ENCODE measurements at places on chromosomes 3 and 15.

GRCh38 chr3:45252826-45253225 is 26.7 kb upstream of the TMEM158 start:
- DNase-seq: no peak

DNA sequence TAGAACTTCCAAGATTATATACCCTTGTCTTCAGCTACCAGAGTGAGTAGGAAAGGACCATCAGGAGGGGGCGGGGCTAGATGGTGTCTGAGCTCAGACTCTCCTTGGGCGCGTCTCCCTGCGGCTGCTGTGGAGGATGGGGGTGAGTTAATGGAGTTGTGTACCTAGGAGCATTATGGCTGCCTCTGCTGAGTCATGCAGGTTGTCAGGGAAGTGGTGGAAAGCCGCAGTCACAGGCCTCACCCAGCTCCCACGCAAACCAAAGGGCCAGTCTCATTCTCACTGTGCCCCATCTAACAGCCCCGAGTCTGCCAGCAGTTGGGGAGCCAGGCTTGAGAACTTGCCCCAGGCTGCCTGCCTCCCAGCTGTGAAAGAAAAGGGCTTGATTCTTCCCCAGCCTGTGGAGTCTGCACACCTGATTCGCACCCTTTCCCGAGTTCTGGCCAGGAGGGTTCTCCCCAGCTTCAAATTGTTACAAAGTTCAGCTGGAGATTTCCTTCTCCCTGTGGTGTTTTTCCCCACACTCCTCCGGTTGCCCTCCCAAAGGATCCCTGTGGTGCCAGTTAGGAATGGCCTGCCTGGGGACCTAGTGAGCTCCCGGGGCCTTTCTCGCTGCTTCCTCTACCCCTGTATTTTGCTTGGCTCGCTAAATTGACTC is 143.3 kb downstream of the HCN4 start:
- peak; percentile 60 for DNase-seq

DNA sequence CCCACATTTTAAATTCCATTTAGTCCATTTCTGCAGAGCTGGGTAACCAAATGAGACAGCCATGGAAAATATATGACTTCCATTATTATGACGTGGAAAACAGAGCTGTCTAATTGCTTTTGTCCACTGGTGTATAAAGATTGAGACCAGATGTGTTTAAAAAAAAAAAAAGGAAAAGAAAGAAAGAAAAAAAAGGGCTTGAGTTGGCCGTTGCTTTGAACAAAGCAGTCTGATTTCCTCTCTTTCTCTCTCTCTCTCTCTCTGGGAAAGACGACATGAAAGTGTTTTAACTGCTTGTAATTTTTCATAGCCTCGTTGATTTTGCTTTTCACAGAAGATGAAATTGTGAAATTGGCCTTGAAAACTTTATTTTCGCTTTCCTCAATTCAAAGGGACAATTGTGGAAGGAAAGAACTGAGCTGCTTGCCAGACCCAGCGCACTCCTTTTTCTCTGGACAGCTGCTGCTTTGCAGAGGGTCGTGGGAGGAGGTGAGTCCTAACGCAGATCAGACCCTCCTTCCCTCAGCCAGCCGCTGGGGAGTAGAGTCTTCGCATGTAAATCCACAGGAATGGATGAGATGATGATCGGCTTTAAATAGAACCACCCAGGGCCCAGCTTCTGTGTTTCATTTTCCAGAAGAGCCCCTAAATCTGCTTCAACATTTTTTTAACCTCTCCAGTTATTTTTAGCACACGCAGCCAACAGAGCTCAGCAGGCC is 42.8 kb upstream of the UBE2E1 start:
- DNase-seq: no peak

DNA sequence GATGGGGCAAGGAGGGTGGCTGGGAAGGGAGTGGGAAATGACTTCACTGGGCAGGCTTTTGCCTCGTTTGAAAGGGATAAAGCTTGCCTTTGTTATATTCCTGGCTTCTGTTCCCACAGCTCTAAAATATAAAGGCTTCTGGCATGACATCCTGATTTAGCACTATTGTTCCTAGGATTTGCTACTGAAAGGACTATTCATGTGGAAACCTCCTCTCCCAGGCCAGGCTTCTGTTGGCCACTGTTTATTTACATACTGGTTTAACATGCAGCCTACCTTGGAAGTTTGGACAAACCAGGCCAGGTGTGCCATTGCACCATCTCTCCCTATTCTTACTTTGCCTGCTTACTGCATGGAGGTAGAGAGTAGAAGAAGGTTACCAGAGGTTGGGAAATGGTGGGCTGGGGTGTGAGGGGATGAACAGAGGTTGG is 2.4 kb upstream of the LMCD1 start:
- DNase-seq: no peak

DNA sequence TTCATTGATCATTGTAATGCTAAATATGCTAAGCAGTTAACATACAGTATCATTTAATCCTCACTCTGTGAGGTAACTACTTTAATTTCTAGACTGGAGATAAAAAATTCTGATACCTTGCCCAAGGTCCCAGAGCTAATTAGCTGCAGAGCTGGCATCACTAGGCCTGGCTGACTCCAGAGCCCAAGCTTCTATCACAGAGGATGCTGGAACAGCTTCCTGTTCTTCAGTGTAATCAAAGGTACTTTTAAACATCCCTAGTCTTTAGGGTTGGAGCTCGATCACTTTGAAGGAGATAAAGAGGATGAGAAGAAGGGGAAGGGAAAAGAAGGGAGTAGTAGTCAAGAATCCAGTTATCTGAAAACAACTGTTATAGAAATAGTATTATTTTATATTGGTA is 37.1 kb upstream of the BOC start:
- no peak for DNase-seq

GRCh38 chr3:56980798-56981390 is 79.6 kb upstream of the SPATA12 start:
- no peak for DNase-seq

DNA sequence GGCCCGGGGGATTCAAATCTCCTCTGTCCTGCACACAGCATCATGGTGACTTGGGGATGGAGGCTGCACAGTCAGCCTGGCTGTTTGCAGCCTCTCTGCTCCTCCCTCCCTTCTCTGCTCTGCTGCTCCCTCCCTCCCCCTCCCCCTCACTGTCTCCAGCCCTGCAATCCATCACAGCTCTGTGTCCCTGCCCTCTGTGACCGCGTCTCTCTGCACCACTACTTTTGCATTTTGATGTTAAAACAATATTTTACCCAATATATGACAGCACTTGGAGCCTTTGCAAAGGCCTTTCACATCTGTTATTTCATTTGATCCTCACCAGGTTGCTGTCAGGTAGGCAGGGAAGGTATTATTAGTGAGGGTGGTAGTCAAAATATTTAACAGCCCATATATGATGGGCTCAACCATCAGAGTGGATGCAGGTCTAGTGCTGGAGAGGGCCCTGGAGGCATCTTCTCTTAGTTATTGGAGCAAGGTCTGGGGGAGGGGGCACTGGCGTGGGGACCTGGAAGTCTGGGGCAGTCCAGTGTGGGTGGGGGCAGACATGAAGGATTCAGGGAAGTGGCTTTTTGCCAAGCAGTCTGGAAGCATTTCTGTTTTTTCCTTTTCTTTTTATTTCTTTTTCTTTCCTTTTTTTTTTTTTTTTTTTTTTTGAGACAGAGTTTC is 16.3 kb upstream of the VPS8 start:
- no peak for DNase-seq

- no peak for DNase-seq
Measured at GRCh38 chr15:69535998-69536397, 83.4 kb downstream of the RPLP1 start.

DNA sequence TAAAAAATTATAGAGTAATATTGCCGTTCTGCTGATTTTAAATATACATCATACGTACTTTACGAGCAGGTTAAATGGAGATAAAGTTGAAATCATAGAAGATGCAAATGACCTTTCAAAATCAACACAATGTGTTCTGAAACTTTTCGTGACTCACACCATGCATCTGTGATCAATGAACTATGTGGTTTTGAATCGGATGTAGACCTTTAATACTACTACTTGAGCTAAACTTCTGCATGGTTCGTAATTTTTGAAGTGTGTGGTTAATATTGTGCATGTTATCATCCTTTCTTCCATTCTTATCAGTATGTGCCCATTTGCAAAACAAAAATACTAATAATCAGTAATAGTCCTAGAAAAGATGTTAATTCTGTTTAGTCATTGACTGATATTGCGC is 58.9 kb downstream of the GASK1A start:
- DNase-seq: no peak

DNA sequence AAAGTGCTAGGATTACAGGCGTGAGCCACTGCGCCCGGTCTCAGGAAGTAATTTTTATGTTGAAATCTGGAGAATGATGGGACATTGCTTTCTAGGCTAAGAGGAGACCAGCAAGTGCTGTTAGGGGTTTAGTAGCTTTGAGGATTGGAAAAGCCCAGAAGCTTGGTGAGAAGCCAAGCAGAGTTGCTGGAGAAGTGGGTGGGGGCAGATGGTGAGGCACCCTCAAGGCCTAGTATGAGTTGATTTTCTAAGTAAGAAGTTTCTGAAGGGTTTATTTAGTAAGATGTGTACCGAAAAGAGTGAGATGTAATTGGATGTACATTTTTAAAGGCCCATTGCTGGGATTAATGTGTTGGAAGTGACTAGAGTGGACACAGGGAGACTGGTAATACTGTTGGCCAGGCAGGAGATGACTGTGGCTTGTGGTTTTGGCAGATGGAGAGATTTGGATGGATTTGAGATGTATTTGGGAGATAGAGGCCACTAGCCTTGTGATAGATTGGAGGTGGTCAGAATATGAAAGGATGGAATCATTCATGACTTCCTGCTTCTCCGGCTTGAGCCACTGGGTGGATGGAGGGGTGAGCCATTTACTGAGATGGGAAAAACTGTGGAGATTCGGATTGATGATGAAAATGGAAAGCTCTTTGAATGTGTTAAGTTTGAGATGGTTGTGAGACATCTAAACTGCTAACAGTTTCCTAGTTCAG is 2.3 kb downstream of the LRRC28 start:
- DNase-seq: no peak

DNA sequence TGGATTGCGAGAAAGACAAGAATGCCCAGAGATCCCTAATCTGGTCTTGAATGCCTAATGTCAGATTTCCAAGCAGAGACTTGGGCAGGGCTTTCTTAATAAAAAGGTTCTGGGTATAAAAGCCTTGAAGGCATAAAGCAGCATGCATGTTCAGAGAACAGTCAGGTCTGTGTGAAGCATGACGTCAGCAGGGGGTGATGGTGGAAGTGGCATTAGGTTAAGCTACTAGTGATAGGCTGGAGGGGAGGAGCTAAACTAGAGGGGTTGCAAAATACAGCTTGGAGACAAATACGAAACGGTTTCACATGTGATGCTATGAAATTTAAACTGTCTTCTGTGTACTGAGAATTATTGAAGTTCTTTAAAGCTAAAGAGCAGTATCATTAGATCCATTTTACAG is 125.6 kb downstream of the VPS8 start:
- DNase-seq: no peak

DNA sequence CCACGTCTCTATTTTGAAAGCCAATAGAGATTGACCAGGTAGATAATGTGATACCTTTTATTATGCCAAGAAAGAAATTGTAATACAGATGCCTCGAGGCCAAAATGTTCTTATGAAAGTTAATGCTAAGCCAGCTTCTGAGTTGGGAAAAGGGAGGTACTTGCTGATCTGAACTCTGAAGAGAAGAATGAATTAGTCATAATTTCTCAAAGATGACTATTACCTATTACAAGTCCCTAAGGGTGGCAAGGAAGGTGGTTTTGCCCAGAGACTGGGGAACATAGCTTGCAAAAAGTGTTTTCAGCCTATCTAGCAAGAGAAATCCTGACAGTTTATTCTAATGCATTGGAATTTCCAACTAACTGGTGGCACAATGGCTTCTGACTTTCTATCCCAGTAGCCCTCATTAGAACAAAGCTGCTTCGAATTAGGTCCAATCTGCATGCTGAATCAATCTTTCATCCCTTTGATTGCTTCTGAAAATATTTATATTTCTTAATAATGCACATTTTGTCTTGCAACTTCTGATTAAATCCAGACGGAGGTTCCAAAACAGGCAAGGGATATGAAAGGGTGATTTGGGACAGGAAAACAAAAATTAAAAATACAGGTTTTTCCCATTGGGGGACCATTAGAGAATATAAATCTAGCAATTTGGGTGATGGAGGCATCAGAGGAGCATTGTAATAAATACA is 17.7 kb upstream of the NR2F2 start:
- no peak for DNase-seq

- DNase-seq: no peak
Measured at GRCh38 chr3:82080261-82080660, 318.8 kb upstream of the GBE1 start.

DNA sequence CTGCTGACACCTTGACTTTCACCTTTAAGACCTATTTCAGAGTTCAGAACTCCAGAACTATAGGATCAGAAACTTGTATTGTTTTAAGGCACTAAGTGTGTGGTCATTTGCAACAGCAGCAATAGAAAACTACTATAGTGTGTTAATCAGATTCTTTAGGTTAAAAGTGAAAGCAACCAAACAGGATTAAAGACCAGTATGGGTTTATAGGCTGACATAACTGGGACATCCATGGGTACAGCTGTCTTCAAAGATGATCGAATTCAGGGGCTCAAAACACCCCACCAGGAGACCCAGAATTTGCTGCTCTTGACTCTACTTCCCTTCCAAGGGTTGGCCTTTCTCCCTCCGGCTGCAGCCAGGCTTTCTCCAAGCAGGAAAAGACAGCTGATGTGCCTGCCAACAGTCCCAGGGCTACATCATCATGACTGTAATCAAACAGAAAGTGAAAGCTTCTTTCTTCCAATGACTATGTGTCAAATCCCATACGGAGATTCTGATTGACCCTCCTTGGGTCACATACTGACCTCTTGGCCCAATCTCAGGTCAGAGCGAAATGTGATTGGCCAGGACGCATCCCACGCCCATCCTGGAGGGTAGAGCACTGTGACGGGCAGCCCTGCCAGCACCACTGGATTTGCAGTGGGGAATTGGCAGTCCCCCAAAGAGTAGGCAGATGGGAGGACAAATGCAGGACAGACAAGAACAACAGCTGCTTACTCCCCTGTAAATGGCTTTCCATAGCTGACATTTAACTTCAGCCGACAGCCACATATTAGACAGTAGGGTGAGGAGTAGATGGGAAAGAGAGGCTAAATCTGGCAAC is 51.4 kb upstream of the RNF7 start:
- DNase-seq: no peak

DNA sequence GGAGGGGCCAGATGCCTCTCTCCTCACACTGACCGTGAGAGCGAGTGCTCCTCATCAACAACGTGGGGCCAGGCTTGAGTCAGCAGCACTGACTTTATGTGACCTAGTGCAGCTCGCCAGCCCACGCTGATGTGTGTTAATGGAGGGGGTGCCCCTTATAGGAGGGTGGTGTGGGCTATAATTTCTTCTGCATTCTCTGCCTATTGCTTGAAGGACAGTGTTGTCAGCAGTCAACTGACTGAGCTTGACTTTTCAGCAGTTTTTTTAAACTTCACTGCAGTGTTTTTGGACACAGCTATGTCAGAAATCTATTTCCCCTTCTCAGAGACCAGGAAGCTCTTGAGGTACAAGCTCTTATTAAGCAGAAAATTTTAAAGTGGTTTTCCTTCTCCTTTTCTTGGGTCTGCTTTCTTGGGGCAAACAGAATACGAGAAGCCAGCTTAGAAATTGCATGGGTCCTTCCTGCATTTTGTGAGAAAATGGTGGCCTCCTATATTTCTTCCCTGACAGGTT is 304.8 kb upstream of the CTDSPL start:
- no peak for DNase-seq

GRCh38 chr3:39062180-39062579 is 10.4 kb downstream of the WDR48 start:
- DNase-seq: no peak

GRCh38 chr3:126983653-126984390 is 907 bp downstream of the PLXNA1 start:
- peak; percentile 38 for DNase-seq
